ENCODE measurements at places on chromosomes 1 and 21.

GRCh38 chr1:61224609-61225008 lies 142.2 kb downstream of the NFIA start:
- DNase-seq: no peak

GRCh38 chr1:111837393-111837792 lies 81.7 kb downstream of the DDX20 start:
- DNase-seq: no peak

DNA sequence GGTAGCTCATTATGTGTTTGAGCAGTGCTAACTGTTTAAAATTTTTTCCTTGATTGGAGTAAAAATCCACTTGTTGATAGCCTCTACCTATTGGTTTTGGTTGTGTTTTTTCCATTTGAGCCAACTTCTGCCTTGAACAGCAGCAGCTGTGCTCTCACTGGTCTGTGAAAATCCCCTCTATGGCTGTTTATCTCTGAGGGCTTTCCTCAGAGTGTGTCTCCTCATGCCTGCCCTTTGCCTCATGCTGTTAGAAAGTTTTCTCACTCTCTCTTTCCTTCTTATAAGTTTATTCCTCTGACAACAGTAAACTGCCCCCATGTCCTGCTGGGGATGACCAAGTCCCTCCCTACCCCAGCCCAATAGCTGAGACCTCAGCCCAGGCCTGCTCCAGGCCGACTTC lies 14.1 kb downstream of the REG4 start:
- DNase-seq: no peak

- no peak for DNase-seq
Measured at GRCh38 chr21:40215941-40216340, 348.7 kb downstream of the PCP4 start.

DNA sequence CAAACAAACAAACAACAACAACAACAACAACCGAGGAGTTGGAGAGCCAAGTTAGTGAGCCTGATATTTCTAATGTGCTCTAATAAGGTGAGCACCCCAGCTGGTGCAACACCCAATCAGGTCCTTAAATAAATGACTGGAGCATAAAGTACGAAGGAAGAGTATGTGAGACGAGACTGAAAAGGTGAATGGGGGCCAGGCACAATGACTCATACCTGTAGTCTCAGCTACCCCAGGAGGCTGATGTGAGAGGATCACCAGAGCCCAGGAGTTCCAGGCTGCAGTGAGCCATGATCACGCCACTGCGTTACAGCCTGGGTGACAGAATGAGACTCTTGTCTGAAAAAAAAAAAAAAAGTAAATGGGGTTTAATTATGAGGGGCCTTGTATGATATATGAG lies 152.0 kb upstream of the ZRANB2 start:
- DNase-seq: no peak

DNA sequence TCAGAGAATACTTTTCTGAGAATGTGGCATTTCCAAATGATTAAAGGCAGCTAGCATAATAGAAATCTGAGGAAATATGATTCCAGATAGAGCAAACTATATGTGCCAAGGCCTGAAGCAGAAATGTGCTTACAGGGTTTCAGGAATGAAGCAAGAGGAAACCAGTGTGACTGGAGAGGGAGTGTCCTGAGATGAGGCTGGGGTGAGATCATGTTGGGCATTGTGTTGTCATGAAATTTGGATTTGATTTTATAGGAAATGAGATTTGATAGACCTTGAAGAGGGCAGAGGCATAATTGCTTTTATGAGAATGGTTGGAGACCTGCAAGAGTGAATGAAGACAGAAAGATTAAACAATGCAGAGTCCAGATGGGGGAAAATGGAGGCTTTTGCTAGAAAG lies 338.1 kb upstream of the SNX7 start:
- DNase-seq: no peak

DNA sequence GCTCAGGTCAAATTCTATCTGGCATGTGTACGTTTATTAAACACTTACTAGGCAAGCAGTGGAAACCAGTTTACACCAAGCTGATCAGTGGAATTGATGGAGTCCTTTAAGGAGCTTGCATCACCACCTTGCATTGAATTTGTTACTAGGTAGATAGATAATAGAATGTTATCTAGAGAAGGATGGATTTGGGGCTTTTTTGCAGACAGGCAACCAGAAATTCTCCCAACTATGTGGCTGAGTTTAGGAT lies 44.9 kb downstream of the HHAT start:
- DNase-seq: no peak

DNA sequence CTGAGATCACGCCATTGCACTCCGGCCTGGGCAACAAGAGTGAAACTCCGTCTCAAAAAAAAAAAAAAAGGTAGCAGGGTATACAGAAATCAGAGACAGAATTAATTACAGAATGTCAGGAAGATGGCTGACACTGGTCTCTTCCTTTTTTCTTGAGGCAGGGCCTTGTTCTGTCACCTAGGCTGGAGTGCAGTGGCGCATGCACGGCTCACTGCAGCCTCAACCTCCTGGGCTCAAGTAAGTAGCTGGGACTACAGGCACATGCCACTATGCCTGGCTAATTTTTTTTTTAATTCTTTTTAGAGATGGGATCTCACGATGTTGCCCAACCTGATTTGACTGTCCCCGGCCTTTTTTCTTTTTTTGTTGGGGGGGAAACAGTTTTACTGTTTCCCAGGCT lies 16.4 kb downstream of the RNU5D-1 start:
- no peak for DNase-seq

DNA sequence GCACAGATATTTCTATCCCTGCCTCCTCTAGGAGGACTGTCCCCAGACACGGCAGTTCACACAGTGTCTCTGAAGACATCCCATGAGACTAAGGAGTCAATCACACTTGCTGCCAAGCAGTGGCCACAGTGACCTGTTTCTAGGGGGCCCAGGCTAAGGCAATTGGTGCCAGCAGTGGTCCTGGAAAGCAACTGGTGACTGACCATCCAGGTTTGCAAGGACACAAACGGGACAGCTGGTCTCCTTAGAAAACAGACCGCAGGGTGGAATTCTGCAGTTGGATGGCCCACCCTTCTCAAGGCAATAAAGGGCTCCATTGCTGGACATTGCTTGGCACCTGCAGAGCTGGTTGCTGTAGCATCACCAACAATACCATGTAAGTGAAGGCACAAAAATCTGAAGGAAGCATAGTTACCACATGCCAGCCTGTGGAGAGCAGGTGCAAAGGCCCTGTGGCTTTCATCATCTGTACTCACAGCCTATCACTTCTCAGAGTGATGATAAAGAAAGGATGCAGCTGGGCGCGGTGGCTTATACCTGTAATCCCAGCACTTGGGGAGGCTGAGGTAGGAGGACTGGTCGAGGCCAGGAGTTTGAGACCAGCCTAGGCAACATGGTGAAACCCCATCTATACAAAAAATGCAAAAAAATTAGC lies 81.5 kb downstream of the STUM start:
- no peak for DNase-seq

DNA sequence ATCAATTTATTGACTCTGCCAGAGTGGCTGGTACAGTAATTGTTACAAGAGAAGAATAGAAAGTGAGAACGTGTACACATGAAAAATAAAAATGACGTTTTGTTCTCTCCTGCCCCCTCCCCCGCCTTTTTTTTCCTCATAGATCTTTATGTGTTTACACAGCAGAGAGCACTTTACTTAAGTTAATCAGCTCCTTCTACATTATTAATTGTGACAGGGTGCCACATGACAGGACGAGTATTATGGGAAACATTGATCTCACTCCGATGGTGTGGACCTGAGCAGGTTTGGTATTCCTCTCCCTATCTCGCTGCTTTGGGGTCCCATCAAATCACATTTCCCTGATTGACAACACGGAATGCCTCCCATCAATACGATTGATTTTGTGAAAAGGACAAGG lies 285.7 kb downstream of the TM2D1 start:
- DNase-seq: no peak

DNA sequence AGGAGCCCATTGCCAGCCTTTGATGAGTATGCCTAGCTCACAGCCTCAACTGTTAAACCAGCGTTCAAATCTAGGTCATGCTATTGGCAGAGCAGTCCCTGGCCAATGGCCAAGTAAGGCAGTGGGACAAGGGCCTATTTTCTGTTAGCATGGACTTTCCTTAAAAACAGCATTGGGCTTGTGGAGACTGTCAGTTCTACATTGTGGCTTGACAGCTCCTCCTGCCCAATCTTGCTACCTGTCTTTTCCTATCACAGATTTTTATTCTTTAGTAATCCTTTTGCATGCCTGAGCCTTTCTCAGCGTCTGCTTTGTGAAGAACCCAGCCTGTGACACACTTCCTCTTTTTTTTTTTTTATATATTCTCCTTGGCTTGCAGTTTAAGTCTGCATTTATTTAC lies 56.4 kb downstream of the DIP2A start:
- DNase-seq: no peak

- no peak for DNase-seq
Measured at GRCh38 chr1:154845879-154846278, 24.2 kb downstream of the KCNN3 start.

DNA sequence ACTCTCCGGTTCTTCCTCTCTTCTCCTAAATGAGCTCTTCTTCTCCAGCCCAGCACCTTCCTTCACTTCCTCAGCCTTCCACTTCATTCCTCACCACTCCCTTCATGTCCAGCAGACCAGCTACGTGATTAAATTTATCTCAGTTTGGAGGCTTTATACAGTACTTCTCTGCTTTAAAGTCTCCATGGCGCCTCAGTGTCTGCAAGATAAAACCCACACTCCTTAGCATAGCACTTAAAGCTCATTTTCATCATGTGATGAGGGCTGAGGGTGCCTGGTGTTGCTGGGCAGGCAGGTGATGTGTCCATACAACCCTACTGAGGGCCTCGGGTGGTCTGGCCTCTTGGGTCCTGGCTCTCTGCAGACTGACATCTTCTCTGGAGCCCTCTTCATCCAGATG lies 7.7 kb downstream of the SLC5A9 start:
- no peak for DNase-seq

DNA sequence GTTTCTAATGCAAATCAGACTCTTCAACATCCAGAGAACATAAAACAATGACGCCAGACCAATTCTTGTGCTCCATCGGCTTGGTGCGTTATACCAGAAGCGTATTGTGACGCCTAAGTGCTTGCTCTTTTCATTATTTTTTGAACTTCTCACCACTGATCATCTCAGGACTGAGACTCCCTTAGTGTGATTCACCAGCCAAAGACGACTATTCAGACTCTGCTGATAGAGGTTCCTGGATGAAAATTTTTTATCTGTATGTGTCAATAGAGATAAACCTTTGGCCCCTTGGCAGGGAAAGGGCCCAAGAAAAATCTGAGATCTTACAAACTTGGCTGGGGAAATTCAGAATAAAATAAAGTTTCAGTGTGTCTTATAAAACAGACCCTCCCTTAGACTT lies 856 bp upstream of the GREM2 start:
- no peak for DNase-seq

DNA sequence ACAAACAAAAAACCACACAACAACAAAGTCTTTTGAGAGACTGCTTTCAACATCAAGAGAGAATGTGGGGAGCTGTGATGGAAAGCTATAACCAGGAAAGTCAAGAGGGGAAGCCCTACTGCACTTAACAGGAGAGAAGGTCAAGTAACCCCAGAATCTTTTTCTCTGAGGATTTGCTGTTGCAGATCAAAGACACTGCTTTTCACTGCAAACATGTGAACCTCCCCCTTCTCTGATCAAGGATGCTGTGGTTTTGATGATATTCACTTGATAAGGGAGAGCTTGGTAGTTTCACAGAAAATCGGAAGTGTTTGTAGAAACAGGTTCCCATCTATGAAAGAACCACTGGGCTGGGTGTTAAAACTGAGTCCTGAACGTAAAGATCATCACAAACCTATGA lies 4.8 kb downstream of the ETV3 start:
- no peak for DNase-seq

DNA sequence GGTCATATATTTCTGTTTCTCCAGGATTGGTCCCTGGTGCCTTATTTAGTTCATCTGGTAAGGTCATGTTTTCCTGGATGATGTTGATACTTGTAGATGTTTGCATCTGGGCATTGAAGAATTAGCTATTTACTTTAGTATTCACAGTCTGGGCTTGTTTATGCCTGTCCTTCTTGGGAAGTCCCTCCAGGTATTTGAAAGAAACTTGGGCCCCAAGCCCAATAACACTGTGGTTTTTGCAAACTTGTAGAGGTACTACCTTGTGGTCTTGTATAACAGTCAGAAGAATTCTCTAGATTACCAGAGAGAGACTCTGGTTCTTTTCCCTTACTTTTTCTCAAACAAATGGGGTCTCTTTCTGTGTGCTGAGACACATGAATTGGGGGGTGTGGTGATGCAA lies 251.4 kb upstream of the B3GALT2 start:
- DNase-seq: no peak

GRCh38 chr1:42767510-42768000 lies 506 bp downstream of the C1orf50 start:
- no peak for DNase-seq
